ENCODE measurements at places on chromosomes 13 and 19. TPM values are rescaled to one million over a fixed set of nuclear protein-coding genes. Genes with fewer than 3 reads are reported as not detected.

The KEAP1 gene
- 93.1 TPM for total RNA-seq

The LGALS4 gene
- total RNA-seq, result not detected

The FCER2 gene
- not detected for total RNA-seq

The LRRC63 gene
- total RNA-seq, result 0.22 TPM

The BEST2 gene
- not detected for total RNA-seq

The SIGLEC11 gene
- not detected for total RNA-seq

The TGFB1 gene
- total RNA-seq, result 8.7 TPM

The TMPRSS9 gene
- not detected for total RNA-seq

The KLK4 gene
- not detected for total RNA-seq

The WDR87 gene
- not detected for total RNA-seq

Measured in uterine smooth muscle cell (primary cell).